DMS79 treated with DMSO at 0.1 percent for 48 hours (cell line): ENCODE measurements at places on chromosomes 2 and 18.

DNA sequence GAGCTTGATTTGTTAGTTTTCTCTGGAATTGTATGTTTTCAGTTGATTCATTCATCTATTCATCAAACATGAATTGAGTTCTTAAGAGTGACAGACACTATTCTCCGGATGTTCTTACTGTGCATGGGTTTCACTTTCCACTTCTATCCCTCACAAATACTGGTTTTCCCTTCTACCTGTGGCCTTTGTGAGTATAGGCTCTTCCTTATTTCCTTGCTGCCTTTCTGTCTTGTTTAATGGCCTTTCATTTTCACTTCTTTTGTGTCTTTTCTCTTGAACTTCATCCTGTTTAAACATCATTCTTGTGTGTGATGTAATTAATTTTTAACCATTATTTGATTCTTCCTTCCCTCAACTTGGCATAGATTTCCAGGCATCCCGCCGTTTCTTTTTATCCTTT lies 90.7 kb downstream of the CRIM1 start:
- DNase-seq = no peak

- DNase-seq = no peak
Observed at GRCh38 chr2:201933792-201934237, 99.8 kb upstream of the FZD7 start.

- DNase-seq = no peak
Observed at GRCh38 chr2:227163485-227163997, 464 bp downstream of the COL4A4 start.

DNA sequence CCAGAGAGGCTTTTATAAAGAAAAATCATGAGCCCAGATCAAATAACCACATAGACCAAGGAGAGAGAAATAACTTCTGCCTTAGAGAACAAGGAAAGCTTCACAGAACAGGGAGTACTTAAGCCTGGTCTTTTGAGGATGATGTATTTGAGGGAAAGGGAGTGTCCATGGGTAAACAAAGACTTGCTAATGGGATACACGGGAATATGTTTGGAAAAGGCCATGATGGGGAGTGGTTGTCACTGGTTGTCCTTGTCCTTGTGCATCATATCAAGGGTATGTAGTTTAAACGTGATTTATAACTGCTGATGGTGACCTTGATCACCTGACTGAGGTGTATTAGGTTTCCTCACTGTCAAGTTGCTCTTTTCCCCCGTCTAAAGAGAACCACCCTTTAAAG lies 169.9 kb downstream of the FAM210A start:
- no peak for DNase-seq

DNA sequence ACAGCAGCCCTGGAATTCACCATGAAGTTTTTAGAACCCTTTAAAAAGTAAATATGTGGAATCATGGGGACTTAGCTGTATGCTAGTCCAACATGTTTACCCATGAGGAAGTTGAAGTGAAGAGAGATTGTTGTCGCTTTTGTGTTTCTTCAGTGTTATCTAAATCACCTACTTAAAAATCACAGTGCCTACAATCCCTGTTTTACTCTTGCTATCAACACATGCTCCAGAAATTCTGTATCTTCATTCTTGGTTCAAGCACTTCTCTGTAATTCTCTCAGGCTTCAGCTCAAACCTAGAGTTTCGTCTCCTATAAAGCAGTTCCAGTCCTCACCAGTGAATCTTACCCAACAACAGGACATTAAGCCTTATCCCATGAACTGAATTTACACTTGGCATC lies 30.5 kb upstream of the CHMP1B start:
- no peak for DNase-seq

- no peak for DNase-seq
Observed at GRCh38 chr2:159298967-159299366, 12.5 kb upstream of the WDSUB1 start.

- no peak for DNase-seq
Observed at GRCh38 chr18:67508146-67508545, 8.4 kb downstream of the DSEL start.
